ENCODE measurements at places on chromosomes 1 and 21. TPM values are rescaled to one million over a fixed set of nuclear protein-coding genes. Genes with fewer than 3 reads are reported as not detected.

Gene NGF
- 2.1 TPM for total RNA-seq

Gene KLHDC9
- 15.5 TPM for total RNA-seq

Gene LIN28A
- not detected for total RNA-seq

Gene TENT5C
- 8.8 TPM for total RNA-seq

Gene ANGPTL1
- 1.8 TPM for total RNA-seq

Gene NOS1AP
- 7.6 TPM for total RNA-seq

Gene CHRM3
- total RNA-seq, result 44.3 TPM

Gene CTSK
- 5.3 TPM for total RNA-seq

Measured in diencephalon (tissue), 1 donor.